ENCODE measurements at places on chromosomes 6 and 20.

- DNase-seq = no peak
These were observed 94.5 kb upstream of the VSTM2L start for GRCh38 chr20:37808233-37809070.

DNA sequence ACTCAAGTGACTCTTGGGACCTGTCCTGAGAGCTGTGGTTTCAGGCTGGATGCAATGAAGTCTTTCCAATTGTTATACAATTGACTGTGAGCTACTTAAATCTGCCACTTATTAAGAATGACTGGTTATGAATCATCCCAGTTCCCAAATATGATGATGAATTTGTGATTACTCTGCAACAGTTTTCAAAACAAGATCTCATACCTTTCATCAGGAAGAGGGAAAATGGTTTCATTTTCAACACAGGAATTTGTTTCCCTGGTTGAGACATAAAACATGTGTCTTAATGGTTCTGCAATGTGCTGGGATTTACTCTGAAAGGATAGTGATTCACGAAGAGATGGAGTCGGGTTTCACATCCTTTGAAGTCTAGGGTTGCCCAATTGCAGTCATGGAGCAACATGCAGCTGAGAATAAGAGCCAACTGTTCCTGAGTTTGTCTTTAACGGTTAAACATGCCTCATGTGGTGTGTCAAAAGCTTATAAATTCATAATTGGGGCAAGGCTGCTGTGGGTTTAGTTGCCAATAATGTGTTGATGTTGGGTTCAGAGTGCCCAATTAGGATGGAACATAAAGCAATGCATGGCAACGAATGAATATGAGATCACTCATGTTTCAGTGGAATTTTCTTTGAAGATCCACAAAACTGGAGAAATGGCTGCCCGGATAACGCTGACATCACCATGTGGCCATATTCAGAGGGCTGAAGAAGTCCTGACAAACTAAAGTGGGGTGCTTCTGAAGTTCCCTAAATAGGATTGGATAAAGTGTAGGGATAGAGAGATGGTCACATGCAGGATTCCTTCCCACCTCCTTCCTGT, 41.0 kb downstream of the CYP24A1 start:
- DNase-seq = no peak

DNA sequence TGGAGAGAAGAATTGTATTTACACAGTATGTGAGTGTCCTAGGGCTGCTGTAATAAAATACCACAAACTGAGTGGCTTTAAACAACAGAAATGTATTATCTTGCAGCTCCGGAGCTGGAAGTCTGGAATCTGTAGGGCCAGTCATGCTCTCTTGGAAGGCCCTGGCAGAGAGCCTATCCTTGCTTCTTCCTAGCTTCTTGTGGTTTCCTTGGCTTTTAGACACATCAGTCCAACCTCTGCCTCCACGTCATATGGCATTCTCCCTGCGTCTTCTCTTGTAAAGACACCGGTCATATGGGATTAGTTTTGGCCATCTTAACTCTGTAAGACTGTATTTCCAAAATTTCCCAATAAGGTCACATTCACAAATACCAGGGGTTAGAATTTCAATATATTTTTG, 10.8 kb downstream of the FNDC1 start:
- no peak for DNase-seq

DNA sequence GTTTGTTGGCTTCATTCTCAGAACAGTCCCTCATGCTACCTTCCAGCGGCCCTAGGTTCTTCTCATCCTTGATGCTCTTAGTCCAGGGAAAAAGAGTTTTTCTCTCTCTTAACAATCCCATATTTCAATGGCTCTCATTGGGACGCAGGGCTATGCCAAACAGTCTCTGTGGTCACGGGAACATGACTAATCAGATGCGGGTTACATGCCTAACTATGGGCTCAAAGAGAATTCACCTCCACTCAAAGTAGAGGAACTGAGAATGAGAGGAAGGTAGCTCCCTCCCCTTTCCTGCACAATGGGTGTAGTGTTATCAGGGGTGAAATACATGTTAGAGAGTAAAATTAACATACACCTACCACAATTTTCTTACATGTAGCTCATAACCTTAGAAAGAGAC, 18.1 kb upstream of the ATRN start:
- DNase-seq = no peak

- no peak for DNase-seq
These were observed 13.8 kb upstream of the NTSR1 start for GRCh38 chr20:62694868-62695267.

DNA sequence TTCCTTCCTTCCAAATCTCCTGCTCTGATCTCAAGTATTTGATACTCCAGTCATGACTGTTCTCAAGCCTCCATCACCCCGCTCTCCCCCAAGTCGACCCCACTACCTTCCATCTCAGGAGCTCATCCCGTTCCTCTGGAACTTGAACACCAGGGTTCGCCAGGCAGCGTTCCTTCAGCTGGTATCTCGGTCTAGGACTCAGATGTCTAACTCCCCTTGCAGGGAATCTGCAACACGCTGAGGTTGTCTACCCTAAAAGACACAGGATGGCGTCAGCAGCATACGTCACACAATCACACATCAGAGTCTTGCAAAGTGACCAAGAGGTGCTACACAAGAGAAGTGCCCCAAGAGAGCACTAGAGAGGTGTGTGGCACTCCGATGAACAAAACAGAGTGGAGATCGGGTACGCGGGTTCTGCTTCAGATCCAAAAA, 706 bp downstream of the ZNF184 start:
- DNase-seq = peak; percentile 64

- DNase-seq = no peak
These were observed 164.8 kb upstream of the TBX18 start for GRCh38 chr6:84929212-84929611.

- DNase-seq = no peak
These were observed 91.9 kb upstream of the SUPT3H start for GRCh38 chr6:45469663-45470062.

- no peak for DNase-seq
These were observed 376 bp downstream of the C20orf202 start for GRCh38 chr20:1203630-1204029.

GRCh38 chr20:38250609-38251008, 9.9 kb downstream of the KIAA1755 start:
- no peak for DNase-seq

DNA sequence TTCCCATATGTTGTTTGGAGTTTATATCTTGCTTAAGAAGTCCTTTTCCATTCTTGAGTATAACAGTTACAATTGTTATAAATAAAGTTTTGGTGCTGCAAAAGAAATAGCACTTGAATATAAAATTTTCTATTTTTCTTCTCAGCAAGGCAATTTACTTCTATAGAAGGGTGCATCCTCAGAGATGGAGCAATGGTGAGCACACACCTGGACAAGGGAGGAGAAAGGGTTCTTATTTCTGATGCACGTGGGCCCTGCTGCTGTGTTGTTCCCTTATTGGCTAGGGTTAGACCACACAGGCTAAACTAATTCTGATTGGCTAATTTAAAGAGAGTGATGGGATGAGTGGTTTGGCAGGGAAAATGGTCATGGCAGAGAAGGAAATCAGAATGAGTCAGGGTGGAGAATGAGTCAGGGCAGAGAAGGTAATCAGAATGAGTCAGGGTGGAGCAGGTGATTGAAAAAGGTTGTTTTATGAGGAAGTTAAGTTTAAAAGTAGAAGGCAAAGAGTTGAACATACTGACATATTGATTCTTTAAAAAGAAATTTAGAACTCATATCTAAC, 38.0 kb downstream of the CST8 start:
- no peak for DNase-seq

GRCh38 chr20:32984631-32985354, 19.4 kb downstream of the SUN5 start:
- DNase-seq = no peak

- DNase-seq = no peak
These were observed 52.6 kb downstream of the E2F3 start for GRCh38 chr6:20454204-20454824.

- no peak for DNase-seq
These were observed 93.7 kb upstream of the CBLN4 start for GRCh38 chr20:56098981-56099500.

GRCh38 chr6:13294499-13295069, 33.8 kb downstream of the TBC1D7 start:
- DNase-seq = no peak

DNA sequence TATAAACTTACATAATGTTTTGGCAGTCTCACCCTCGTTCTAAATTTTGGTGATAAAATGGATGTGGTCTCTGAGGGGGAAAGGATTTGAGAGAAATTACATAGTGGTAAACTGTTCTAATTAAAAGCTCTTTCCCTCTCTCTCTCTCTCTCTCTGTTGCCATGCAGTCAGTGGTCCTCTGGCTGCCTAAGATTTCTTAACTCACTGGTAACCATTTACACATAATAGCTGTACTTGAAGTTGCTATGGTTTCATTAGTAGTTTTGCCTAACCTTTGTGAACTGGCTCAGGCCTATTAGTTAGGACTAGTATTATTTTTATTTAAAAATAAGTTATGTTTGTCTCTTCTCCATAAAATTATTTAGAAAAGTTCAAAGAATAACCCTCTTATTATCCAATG, 42.0 kb downstream of the MAPK14 start:
- no peak for DNase-seq

DNA sequence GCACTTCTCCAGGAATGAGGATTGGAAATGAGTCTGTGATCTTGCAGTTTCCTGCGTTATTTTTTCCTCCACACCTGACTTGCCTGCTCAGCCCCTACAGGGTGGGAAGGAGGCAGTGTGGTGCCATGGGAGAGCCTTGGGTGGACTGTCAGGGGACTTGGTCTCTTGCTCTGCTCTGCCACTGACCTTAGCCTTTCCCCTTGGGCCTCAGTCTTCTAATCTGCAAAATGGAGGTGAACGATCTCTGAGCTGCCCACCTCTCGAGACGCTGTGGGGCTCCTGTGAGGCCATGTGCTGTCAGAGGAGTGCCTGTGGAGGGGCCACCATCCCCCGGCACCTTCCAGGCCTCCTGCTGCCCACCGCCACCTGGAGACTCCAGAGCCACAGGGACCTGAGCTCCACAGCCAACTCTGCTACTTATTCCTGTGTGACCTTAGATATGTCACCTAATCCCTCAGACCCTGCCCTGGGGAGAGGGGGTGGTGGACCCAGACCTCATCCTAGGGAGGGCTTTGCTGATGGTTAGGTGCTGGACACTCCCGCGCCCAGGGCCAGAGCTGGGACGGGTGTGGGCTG, 45.8 kb upstream of the MLN start:
- no peak for DNase-seq

DNA sequence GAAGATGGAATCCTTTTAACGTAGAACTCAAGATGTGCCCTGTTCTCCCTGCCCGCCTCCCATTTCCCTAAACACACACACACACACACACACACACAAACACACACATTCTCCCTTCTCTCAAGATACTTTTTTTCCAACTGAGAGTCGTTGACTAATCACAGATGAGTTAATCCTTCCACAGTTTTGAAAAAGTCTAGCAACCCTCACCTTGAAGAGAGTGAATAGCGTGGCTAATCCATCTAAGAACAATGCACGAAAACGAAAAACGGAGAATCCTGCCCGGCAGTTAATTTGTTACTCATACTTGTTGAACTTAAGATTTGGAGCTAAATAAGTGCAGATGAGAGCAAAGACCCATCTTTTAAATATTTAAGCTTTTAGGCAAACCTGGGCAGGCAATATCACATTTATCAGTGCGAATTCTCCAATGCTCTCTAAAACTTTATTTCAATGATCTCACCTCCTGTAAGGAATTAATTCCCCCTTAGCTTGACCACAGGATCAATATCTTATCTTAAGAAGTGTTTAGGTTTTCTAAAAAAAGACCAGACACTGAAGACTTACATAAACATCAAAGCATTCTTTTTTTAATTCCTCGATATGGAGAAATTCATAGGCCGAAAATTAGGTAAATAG, 1.1 kb downstream of the AGPAT4 start:
- no peak for DNase-seq

DNA sequence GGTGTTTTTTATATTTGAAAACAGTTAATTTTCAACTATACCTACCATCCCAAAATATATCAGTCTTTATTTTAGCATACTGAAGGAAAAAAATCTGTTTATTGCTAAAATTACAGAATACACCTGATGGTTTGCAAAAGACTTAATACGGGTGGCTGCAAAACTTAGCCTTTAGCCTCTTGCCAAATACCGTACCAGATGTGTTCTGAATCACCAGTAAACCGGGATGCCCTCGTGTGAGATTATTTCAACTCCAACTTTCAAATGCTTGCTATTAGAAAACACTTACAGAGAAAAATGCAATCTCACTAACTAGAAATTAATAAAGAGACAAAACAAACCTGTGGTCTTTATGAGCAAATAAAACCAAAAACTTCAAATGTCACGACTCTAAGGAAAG, 36.0 kb downstream of the REV3L start:
- DNase-seq = no peak

GRCh38 chr6:93317592-93317991, 101.8 kb downstream of the EPHA7 start:
- DNase-seq = no peak

DNA sequence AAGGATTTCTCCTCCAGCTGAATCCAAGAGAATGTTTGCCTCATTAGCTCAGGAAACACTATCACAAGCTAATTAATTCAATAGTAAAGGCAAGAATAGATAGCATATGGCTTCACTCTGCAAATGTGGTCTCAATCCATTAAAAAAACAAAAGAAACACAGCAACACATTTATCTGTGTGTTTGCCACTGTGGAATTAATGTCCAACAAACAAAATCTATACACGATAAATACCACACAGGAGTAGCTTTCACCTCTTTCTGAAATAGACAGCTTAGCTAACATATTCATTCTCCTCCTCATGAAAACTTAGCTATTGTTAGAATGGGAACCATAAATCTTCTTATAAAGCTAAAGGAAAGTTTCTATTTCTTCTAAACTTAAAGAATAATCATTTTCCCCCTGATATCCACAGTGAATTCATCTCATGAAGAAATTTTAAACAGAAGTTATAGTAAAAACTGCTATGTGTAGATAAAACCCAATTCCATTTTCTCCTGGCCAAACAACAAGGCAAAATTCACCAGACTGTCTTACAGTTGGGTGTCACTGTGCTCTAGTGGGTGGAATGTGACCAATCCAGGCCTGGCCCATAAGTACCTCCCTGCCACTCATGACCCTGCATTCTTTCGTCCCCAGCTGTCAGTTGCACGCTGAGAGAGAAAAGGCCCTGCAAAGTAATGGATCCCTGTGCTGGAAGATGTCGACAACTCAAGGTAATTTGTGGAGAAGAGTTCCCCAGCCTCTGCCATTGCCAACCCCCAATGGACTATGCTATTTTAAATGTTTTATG, 92.9 kb upstream of the NRSN1 start:
- DNase-seq = no peak

GRCh38 chr6:56794421-56794820, 151.7 kb upstream of the DST start:
- DNase-seq = no peak

GRCh38 chr20:59667131-59667530, 62.8 kb downstream of the PHACTR3 start:
- DNase-seq = no peak

DNA sequence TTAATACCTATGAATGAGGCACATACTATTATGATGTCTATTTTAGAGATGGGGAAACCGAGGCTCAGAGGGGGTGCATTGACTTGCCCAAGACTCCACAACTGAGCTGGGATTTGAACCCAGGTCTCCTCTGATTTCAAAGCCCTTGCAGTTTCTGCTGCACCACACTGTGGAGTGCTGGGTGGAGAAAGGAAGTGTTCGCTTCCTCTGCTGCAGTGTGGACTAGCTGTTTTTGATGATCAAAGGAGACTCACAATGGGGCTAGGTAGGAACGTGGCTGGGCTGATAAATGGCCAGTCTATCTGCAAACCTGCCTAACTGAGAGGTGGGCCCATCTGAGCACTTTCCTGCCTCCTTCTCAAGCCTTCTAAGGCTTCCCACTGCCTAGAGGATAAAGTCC, 87.2 kb downstream of the CD40 start:
- no peak for DNase-seq

GRCh38 chr20:7226156-7226555, 458.7 kb downstream of the BMP2 start:
- DNase-seq = no peak

- no peak for DNase-seq
These were observed 29.5 kb upstream of the SALL4 start for GRCh38 chr20:51831866-51832265.
